Astrocyte of the spinal cord (primary cell): ENCODE measurements at places on chromosomes 6 and 20.

GRCh38 chr6:120122401-120122800 is 772.8 kb upstream of the MAN1A1 start:
- no peak for DNase-seq

DNA sequence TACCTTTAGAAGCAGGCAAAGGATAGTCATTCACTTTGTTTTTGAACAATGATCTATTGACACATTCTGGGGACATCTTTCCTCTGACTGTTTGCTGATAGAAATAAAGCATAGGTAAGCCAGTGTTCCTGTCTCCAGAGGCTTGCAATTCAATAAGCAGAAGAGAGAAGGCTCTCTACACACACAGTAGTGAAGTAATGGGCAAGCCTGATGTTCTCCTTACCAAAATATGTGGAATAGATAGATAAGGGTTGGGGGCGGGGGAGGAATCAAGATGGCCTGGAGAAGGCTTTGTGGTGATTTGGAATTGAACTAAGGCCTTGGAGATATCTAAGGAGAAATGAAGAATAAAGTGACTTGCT is 27.3 kb downstream of the PAQR8 start:
- no peak for DNase-seq

GRCh38 chr6:146543940-146544615 is 445 bp downstream of the RAB32 start:
- peak; percentile 59 for DNase-seq

DNA sequence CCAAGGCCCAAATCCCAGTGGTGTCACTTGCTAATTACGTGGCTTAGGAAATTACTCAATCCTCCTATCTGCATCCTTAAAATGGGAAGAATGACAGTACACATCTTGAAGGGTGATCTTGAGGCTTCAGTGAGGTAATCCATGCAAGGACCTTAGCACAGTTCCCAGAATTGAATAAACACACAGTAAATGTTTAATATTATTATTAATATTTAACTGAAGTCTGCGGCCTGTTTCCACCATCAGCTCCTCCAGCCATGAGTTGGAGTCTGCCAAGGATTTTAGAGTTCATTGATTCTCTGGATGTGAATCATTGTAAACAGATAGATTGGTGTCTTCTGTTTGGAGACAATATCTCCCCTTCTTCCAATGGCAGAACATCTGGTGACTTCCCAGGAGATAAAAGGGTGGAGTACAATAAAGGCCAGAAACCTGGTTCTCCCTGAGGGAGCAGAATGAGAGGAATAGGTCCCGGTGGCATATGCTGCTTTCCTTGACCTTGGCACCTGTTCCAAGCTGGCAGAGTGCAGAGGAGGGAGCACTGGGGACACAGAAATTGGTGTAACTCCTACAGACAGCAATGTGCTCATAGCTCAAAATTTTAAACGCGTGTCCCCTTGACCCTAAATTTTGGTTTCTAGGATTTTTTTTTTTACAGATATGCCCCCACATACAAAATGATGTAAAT is 25.4 kb downstream of the UNC5CL start:
- DNase-seq: no peak

DNA sequence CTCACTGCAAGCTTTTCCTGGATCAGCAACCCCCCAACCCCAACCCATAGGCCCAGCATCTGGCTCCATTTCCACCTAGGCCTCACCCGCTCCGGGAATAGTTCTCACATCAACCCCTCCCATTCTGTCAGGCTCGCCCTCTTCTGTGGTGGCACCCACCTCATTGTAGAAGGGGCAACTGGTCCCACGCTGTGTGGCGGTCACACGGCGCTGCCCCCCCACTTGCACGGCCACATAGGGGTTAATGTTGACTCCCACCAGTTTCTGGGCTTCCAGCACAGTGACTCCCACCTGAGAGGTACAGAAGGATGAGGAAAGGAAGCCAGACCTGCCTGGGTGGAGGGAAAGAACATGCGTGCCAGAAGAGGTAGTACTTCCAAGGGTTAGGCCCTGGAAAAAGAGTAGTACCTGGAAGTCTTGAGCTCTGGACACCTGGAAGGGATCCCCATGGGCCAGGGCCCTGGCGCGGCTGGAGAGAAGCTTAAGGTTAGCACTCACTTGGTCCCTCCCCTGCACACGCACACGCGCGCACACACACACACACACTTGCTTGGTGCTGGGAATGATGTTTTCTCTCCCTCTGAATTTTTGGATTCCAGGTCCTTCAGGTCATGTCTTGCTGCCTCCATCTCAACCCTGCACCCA is 12.7 kb upstream of the SPAG4 start:
- no peak for DNase-seq

- DNase-seq: no peak
These were observed 13.1 kb downstream of the BMP2 start for GRCh38 chr20:6780433-6781190.

- no peak for DNase-seq
These were observed 12.3 kb downstream of the CYP21A2 start for GRCh38 chr6:32050562-32050961.

- DNase-seq: no peak
These were observed 48.0 kb downstream of the CDC5L start for GRCh38 chr6:44435500-44435899.

- DNase-seq: peak; percentile 7
These were observed 13.0 kb upstream of the TSHZ2 start for GRCh38 chr20:52959125-52959524.

GRCh38 chr6:48036316-48036715 is 74.7 kb downstream of the PTCHD4 start:
- peak; percentile 57 for DNase-seq

GRCh38 chr20:13098720-13099355 is 90.1 kb downstream of the SPTLC3 start:
- no peak for DNase-seq

DNA sequence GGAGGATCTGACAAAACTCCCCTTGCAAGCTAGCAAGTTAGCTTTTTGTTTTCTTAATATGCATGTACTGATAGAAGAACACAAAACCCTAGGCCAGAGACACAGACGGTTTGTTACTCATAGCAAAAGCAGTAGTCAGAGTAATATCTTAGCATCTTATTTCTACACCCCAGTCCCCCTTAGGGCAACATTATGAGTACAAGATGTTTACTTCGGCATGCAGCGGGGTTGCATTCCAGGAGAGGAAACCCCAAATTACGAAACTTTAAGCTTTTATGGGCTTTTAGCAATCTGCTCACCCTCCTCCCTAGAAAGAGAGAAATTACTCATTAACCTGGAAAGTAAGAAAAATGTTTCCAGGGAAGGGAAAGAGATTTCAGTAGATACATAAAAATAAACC is 1286.9 kb downstream of the EPHA7 start:
- no peak for DNase-seq

DNA sequence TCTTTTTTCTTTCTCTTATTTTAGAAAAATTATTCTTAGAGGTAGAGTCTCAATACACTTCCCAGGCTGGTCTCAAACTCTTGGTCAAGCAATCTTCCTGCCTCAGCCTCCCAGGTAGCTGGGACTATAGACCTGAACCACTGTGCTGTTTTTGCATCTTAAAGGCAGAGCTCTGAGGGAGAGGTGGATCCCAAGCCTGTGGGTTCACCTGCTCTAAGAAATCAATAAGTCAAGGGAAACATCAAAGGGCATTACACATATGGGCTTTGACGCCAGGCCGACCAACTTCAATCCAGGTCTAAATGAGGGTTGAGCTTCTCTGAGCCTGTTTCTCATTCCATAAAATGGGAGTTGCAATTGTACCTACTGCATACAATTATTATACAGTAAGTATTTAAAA is 223.9 kb downstream of the LY86 start:
- DNase-seq: no peak

DNA sequence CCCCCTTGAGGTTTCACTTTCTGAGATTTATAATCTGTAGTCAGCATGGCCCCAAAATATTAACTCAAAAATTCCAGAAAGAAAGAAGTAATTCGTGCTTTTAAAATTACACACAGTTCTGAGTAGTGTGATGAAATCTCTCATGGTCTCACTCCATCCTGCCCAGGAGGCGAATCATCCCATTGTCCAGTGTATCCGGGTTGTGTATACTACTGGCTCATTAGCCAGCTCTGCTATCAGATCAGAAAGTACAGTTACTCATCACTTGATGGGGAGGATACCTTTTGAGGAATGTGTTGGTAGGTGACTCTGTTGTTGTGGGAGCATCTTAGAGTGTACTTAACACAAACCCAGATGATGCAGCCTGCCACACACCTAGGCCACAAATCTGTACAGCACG is 65.2 kb downstream of the CDC5L start:
- DNase-seq: peak; percentile 45

DNA sequence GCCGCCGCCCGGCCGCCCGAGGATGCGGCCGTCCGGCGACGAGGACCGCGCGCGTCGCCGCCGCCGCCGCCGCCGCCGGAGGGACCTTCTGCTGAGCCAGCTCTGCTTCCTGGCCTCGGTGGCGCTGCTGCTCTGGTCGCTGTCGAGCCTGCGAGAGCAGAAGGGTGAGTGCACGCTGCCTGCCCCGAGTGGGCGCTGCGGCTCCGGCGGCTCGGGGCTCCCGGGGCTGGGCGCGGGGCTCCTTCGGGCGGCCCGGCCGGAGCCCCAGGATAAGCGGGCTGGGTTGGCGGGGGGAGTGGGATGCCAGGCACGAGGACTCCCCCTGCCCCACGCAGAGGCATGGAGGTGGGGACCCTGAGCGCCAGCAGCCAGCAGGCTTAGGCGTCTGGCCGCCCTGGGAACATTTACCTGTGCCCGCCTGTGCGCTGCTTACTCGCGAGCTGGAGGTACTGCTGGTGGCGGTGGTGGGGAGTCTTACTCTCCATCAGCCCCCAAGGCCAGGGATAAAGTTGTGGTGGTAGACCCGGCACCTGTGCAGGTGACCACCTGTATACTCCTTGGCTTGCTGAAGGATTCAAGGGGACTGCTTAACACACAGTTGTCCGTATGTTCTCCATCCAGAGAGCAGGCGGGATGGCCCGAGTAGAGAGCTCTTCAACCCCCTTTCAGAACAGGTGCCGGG is 520 bp downstream of the SLC24A3 start:
- DNase-seq: peak; percentile 30

DNA sequence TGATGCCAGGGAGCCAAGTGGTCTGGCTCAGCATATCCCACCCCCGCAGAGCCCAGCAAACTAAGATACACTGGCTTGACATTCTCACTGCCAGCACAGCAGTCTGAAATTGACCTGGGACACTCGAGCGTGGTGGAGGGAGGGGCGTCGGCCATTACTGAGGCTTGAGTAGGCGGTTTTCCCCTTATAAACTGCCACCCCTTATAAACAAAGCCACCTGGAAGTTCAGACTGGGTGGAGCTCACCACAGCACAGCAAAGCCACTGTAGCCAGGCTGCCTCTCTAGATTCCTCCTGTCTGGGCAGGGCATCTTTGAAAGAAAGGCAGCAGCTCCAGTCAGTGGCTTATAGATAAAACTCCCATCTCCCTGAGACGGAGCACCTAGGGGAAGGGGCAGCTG is 19.4 kb downstream of the TINAG start:
- no peak for DNase-seq

DNA sequence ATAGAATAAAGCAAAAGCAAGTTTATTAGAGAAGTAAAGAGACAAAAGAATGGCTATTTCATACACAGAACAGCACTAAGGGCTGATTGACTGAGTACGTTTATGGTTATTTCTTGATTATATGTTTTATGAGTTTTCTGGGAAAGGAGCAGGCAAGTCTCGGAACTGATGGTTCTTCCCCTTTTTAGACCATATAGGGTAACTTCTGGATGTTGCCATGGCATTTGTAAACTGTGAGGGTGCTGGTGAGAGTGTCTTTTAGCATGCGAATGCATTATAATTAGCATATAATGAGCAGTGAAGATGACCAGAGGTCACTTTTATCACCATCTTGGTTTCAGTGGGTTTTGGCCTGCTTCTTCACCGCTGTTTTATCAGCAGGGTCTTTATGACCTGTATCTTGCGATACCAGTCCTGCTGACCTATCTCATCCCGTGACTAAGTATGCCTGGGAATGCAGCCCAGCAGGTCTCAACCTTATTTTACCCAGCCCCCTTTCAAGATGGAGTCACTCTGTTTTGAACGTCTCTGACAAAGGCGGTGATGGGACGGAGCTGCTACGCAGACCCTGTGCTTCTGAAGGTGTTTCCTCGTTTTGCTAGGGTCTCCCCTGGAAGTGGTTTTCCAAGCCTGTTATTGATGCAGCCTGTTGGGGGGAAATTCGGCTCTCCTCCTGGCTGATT is 45.4 kb upstream of the BMP6 start:
- no peak for DNase-seq

DNA sequence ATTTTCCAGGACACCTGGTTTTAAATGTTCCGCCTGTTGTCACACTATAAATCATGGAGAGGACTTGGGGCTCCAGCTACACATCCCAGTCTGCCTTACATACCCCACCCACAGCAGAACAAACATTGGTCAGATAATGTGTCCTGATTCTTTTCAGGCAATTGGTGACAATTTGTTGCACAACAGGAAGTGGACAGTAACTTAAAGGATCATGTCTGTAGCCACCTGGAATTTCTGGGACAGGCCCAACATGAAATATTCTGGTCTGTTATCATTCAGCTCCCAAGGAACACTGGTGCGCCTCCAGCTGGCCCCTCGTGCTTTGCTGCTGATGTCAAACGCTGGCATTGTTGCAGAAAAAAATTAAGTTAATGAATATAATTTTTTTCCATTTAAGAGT is 117.2 kb downstream of the SOBP start:
- no peak for DNase-seq

DNA sequence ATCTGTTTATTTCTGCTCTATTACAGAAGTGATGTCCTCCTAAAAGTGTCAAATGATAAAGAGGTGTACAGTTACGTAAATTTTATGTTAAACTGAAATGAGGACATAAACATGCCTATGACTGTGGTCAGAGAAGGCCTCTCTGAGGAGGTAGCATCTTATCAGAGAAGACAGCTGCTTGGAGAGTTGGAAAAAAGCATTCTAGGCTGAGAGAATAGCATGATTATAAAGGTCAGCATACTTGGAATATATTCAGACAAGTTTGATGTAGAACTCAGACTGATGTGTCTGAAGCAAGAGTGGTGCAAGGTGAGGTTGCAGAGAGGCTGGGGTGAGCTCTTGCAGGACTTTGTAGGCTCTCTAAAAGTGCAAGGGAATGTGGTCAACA is 3.1 kb upstream of the PCNA start:
- no peak for DNase-seq

DNA sequence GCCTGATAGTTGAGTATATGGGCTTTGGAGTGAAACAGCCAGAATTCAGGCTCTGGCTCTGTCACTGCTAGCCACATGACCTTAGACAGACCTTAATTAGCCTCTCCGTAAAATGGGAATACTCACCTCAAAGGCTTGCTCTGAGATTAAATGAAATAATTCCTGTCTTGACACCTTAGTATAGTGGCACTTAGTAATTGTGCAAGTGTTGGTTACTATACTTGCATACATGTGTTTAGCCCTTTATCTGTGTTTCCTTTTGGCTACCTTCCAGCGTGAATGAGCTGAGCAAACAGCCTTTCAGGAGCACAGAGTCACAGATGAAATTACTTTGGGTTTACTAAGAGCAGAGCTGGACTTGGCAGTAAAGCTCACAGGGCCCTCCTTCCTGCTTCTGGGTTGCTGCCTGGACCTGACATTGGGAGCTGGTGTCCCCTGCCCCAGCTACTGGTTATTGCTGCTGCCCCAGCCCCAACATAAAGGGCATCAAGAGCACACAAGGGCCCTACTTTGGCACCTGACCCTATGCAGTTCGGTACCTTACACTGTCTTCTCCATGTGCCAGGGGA is 32.8 kb downstream of the CD164 start:
- peak; percentile 52 for DNase-seq

- no peak for DNase-seq
These were observed 40.4 kb upstream of the SYNJ2 start for GRCh38 chr6:157941101-157941863.
